Activated CD8-positive, alpha-beta memory T cell treated with anti-CD3 and anti-CD28 coated beads for 4 hours (primary cell): ENCODE measurements at places on chromosomes 3 and 15.

DNA sequence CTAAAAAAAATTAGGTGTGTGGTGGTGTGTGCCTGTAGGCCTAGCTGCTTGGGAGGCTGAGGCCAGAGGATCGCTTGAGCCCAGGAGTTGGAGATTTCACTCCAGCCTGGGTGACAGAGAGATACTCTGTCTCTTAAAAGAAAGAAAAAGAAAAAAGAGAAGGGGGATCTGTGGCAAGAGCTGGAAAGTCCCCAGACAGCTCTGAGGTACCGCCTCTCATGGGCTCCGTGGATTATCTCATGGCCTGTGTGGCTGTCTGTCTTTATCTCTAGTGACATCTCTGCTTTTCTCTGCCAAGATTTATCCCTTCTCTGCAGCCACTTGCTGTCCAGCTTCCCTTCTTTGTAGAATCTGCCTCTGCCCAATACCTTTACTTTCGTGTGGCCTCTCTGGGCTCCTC lies 5.7 kb downstream of the EXOSC7 start:
- DNase-seq = no peak

- no peak for DNase-seq
Observed at GRCh38 chr3:169526246-169526645, 137.3 kb downstream of the MECOM start.

DNA sequence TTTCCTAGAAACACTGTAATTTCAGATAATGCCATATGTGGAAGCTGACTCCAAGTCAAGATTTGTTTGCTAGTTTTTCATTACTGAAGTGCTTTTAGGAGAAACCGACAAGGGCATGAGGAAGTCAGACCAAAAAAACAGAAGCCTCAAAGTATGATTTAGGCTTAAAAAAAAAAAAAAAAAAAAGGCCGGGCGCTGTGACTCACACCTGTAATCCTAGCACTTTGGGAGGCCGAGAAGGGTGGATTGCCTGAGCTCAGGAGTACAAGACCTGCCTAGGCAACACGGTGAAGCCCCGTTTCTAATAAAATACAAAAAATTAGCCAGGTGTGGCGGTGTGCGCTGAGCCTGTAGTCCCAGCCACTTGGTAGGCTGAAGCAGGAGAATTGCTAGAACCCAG lies 11.6 kb downstream of the RPL15 start:
- no peak for DNase-seq

DNA sequence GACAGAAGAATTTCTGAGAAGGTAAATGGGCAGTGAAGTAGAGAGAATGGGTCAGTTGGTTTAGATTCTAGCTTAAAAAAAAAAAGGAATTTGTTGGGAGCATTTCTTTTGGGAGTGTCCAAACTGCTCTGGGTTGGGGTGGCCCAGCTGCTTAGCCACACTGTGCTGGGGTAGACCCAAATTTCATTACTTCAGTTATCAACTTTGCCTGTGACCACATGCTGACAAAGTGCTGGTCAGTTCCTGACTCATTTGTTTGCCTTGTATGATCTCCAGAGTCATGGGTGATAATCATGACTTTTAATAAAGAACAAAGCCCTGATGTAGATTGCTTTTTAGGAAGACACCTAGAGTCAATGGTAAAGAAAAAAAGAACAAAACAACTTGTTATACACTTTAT lies 121.5 kb upstream of the FGF7 start:
- DNase-seq = no peak

- DNase-seq = no peak
Observed at GRCh38 chr15:31476866-31477265, 150.2 kb downstream of the KLF13 start.

DNA sequence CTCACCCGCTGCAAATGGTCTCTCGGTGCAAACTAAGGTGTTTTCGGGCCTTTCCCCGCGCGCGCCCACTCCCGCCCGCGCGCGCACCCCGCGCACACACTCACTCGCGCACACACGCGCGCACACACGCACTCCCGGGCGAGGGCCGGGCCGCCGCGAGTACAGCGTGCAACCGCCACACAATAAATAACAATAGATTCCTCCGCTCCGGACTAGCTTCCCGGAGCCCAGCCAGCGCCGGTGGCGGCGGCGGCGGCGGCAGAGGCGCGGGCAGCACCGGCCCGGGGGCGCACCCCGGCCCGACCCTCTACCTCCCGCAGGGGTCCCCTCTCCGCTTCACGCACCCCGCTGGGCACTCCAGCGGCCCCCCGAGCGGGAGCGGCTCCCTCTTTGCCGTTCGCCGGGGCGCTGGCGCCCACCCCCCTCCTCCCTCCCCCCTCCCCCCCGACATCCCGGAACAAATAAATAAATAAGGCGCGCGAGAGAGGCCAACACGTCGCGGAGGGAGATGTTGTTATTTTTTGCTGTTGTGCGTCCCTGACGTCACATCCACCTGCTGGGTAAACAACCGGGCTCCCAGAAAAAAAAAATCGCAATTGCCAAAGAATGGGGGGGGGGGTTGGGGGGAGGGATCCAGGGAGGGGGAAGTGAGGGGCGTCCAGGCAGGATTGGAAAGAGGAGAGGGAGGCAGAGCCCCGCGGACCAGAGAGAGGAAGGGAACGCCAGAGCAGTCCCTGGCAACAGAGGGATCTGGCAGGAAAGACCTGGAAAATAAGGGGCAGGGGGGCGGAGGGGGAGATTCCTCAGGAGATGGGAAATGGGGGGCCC lies at the start of gene FOXP1:
FOXP1 (minus strand) TSS at position 163 of the 828 bp plus-strand sequence. CDS start 385,347 bp downstream, outside the sequence.
- DNase-seq = no peak

- DNase-seq = no peak
Observed at GRCh38 chr15:84955089-84955848, 26.4 kb upstream of the PDE8A start.

DNA sequence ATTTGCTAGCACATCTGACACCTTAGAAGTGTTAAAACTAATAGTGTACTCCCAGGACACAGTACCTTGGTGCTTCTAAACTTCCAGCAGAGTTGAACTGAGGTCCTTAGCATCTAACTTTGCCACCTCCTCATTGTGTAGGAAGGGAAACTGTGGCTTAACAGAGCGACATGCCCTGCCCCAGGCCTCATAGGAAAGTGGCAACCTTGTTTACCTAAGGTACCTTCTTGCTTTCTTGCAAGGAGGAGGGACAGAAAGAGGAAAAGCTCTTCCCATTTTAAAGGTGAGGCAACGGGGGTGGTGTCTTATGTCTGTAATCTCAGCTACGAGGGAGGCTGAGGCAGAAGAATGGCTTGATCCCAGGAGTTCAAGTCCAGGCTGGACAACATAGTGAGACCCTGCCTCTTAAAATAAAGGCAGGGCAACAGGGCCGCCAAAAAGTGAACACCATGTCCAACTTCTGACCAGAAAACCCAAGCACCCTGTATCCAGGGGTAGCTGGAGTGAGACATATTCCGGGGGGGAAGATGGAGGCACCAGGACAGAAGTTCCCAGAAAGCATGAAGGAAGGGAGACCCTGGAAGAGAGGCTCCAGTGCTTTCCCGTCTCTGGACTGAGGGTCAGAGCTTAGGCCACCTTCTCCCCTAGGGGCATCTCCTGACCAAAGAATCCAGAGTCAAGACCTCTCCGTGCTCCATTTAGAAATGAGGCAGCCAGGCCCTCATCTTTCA lies 540 bp upstream of the KLHL40 start:
- no peak for DNase-seq

GRCh38 chr3:143416229-143416628 lies 296.7 kb downstream of the CHST2 start:
- no peak for DNase-seq

DNA sequence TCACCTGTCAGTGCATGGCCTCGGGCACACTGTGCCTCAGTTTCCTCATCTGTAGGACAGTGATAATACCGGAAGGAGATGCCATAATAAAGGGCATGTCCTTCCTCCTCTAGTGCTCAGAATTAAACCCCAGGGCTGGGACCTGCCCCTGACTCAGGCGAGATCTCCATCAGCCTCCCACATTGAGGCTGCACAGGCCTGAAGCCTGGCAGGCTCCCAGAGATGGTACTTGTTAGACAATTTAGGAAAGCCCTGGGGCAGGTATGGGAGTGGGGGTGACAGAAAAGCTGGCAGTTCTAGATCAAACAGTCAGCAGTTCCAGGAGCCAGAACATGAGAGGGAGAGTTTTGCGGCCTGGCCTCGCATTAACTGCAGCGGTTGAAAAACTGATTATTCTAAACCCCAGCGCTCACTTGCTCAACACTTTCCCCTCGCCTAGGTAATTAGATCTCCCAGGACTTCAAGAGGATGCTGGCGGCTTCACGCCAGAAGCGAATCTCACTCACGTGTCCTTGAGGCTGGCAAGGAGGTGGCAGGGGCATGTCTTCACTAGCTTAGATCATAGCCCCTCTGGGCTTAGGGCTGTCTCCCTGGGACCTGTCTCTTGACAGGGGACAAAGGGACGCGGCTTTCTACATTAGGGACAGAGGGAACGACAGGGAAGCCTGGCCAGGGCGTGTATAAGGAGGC lies 73.1 kb downstream of the ATP2B2 start:
- no peak for DNase-seq

GRCh38 chr15:33374226-33374914 lies 63.6 kb downstream of the RYR3 start:
- no peak for DNase-seq

GRCh38 chr3:4565809-4566501 lies 72.8 kb downstream of the ITPR1 start:
- no peak for DNase-seq

- DNase-seq = no peak
Observed at GRCh38 chr15:77901921-77902750, 175.4 kb downstream of the TBC1D2B start.

GRCh38 chr15:31440754-31441311 lies 114.2 kb downstream of the KLF13 start:
- no peak for DNase-seq

DNA sequence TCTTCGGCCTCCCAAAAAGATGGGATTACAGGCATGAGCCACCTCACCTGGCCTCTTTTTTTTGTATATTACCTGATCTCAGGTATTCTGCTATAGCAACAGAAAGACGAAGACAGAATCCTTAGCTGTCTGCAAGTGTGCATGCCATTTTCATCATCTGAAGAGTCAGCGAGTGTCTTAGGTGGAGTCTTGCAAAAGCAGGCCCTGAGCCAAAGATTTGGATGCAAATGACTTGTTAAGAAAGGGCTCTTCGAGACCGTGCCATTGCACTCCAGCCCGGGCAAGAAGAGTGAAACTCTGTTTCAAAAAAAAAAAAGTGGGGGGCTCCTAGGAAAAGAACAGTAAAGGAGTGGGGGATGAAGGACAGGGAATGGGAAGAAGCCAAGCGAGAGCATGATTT lies 10.2 kb upstream of the TRIM69 start:
- DNase-seq = no peak

DNA sequence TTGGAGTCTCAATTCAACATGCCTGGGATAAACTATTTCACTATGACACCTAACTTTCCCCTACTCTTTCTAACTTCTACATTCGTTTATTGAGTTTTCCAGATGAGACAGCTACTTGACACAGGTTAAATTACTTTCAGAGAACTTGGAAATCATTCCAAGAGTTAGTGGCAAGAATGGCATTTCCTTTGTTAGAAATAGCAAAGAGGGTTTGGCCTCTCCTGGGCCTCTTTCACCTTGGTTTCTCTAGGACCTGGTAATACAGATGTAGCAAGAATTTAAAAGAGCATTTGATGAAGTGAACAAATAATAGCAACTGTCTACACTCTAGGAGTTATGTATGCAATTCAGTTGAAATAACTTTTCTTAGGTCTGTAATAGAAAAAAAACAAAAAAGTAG lies 748.9 kb downstream of the MECOM start:
- DNase-seq = no peak

DNA sequence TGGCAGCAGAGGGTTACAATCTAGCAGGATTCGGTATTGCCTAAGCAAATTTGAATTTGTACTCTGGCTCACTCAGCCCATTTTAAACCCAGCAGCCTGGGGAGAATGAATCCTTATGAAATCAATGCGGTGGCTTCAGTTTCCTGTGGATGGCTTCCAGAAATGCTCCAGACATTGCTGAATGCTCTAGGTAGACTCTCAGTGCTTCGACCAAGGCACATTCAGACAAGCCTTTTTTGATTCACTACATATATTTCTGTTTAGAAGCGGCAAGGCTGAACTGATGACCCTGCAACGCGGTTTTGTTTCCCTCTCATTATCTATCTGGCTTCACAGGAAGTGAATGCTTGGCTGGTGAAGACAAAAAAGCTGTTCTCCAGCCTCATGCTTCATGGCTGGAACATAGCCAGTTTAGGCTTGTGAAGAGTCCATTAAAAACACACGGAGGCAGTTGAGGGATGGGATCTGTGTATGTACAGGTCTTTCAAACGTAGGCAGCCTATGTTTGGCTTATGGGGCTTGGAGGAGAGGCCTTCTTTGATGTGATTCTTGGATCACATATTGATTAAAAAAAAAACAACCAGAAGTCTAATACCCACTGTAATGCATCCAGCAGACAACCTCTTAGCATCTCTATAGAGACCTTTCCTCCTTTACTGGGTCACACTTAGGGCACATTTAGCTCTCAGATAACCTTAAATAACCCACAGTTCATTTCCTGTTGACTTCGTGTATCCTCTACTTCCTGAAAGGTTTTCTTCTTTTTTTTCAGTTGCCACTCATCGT lies 400.2 kb upstream of the TBL1XR1 start:
- DNase-seq = peak; percentile 5

GRCh38 chr3:40045051-40045450 lies 235.6 kb downstream of the MYRIP start:
- no peak for DNase-seq

DNA sequence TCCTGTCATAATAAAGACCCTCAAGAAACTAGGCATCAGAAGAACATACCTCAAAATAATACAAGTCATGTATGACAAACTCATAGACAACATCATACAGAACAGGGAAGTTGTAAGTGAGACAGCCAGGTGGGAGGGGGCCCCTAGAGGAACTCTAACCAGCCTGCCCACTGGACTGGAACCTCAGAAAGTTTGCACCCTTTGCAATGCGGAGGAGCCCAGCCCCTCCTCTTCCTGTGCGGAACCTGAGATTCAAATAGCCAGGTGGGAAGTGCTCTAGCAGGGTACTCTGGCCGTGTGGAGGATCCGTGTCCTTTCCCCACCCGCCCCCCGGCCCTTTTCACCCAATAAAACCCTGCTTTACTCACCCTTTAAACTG lies 387.0 kb upstream of the CBLB start:
- no peak for DNase-seq

DNA sequence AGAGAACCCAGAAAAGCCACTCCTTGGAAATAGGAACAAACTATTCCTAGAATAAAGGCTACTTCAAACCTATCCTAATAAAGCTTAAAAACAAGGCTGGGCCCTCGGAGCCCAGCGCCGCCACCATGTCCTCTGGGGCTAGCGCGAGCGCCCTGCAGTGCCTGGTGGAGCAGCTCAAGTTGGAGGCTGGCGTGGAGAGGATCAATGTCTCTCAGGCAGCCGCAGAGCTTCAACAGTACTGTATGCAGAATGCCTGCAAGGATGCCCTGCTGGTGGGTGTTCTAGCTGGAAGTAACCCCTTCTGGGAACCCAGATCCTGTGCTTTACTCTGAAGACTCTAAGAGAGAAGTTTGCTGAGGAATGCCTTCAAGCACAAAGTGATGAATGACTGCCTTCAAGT lies 63.2 kb downstream of the ADAM10 start:
- DNase-seq = no peak

DNA sequence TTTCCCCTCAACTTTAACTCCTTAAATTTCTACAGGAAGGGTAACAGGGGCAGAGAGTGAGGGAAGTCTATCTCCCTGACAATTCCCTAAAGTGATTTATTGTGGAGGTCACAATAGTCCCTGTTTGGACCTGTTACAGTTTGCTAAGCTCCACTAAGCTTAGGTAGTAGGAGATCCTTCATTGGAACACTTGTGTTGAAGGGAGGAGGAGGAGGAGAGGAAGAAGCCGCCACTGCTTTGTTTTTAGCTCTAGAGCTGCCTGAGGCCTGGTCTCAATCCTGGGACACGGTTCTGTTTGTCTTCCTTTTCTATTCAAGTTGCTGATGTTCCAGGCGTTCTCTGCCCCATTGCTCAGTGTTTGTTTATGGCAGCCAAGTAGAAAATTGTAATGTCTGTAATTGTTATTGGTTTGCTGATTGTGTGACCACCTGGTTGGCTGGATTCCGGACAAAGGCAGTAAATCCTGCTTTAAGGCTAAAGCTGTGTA lies 48.4 kb downstream of the HES1 start:
- DNase-seq = no peak
